ENCODE measurements at places on chromosomes 1 and 21.

GRCh38 chr21:36059823-36060158 is 535 bp downstream of the SETD4 start:
- DNase-seq, result peak; percentile 17

DNA sequence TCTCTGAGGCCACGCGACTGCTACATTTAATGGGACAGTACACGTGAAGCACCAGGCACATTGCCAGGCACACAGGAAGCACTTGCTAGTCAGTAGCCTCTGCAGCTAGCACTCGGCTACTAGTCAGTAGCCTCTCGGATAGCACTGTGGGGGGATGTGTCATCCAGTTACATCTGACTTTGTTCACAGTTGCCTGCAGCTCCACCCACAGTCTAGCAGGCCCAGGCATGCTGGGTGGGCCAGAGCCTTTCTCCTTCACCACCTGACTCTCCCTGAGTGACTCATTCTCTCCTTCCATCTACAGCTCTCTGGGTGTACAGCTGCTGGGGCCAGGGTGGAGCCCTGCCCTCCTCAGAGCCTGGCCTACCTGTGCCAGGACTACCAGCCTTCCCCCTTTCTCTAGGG is 51.5 kb downstream of the PTPRF start:
- DNase-seq, result no peak

DNA sequence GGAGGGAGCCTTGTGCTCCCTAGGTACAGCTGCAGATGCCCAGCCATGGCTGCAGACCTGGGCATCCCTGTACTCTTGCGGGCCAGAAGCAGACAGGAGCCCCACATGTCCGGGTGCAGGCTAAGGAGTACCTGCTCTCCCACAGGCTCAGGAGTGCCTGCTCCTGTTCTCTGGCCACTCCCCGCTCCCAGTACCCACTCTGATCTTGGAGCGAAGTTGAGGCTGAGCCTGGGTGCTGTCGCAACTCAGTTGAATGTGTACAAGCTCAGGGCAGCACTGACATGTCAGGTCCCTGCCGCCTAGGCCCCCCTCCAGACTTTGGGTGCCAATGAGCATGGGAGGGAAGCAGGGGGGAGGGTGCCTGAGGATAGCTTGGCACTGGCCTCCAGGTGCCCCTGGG is 666.9 kb downstream of the PLPP3 start:
- DNase-seq, result no peak

DNA sequence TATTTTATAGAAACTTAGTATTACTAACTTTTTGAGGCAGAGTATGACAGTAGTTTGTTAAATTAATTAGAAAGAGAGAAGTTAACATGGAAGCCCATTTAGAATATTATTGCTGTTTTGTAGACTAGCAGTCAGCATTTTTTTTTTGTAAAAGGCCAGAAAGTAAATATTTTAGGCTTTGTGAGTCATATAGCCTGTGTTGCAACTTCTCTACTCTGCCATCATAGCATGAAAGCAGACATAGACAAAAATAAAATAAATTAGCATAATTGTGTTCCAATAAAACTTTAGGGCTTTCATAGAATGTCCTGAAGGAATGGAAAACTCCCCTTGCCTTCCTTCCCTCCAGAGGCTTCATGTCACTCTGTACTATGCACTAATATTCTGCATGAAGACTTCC is 12.3 kb upstream of the RGS4 start:
- no peak for DNase-seq

GRCh38 chr1:245118806-245119205 is 36.0 kb upstream of the KIF26B start:
- DNase-seq, result no peak

- DNase-seq, result no peak
These were observed 5.3 kb downstream of the SAMD11 start for GRCh38 chr1:928825-929661.

- no peak for DNase-seq
These were observed 219.3 kb downstream of the PLPP3 start for GRCh38 chr1:56360021-56360420.

DNA sequence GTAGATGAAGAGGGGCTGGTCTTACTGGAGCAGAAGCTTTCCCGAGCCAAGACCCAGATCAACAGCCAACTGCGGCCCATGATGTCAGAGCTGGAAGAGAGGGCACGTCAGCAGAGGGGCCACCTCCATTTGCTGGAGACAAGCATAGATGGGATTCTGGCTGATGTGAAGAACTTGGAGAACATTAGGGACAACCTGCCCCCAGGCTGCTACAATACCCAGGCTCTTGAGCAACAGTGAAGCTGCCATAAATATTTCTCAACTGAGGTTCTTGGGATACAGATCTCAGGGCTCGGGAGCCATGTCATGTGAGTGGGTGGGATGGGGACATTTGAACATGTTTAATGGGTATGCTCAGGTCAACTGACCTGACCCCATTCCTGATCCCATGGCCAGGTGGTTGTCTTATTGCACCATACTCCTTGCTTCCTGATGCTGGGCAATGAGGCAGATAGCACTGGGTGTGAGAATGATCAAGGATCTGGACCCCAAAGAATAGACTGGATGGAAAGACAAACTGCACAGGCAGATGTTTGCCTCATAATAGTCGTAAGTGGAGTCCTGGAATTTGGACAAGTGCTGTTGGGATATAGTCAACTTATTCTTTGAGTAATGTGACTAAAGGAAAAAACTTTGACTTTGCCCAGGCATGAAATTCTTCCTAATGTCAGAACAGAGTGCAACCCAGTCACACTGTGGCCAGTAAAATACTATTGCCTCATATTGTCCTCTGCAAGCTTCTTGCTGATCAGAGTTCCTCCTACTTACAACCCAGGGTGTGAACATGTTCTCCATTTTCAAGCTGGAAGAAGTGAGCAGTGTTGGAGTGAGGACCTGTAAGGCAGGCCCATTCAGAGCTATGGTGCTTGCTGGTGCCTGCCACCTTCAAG is 57.3 kb downstream of the LAMC2 start:
- DNase-seq, result no peak

GRCh38 chr1:36706416-36706815 is 223.7 kb upstream of the CSF3R start:
- no peak for DNase-seq

DNA sequence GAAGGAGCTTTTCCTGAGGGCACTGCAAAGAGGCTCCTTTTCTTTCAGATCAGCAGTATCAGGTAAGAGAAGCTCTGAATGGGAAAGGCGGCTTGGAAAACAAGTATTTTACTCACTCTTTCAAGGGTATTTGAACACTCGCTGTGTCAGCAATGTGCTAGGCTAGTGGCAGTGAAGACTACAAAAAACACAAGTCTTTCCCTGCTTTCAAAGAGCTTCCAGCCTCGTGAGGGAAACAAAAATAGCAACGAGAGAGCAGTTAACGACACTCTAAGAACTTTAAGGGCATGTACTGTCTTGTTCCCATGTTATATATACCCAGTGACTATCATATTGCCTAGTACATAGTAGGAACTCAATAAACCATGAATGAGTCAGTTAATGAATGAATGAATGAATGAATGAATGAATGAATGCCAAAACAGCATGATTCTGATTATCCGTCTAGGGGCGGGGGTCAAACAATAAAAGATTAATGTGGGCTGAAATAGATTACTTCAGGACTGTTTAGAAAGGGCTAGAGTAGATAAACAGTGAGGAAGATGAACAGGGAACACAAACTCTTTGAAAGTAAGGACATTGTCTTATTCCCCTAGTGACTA is 14.2 kb upstream of the MCOLN3 start:
- no peak for DNase-seq

DNA sequence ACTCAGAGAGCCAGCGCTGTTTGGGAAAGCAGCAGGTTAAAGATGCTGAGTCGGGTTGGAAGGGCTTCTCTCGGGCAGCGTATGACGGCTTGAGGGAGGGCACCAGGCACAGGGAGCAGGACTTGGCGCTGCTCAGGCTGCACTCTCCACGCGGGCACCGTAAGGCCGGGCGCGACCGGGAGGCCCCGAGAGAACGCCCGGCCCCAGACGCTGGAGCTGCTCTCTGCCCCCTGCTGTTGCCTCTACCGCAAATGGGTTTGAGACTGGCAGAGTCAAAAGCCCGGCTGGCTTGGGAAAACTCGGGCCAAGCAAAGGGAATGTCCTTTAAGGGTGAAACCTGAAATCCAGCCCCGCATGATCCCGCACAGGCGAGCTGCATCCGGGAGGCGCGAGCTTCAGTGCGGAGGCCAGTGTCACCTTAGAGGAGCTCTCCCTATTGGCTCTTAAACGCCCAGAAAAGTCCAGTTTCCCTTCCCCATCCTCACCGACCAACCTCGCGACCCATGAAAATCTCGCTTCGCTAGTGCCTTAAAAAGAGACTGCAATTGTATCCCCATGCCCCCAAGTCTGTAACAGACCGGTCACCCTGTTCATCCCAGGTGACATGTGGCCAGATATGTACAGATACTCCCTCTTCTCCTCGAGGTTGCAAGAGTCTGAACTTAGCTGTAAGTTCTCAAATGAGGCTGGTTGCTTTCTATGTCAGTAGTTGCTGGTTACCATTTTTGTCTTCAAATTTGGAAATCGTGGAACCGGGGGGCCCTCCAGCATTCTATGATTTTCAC is 1.1 kb downstream of the PRRX1 start:
- no peak for DNase-seq

- DNase-seq, result no peak
These were observed 5.9 kb upstream of the SERINC2 start for GRCh38 chr1:31407029-31407626.

GRCh38 chr1:170309389-170310013 is 163.7 kb downstream of the NTMT2 start:
- DNase-seq, result no peak

DNA sequence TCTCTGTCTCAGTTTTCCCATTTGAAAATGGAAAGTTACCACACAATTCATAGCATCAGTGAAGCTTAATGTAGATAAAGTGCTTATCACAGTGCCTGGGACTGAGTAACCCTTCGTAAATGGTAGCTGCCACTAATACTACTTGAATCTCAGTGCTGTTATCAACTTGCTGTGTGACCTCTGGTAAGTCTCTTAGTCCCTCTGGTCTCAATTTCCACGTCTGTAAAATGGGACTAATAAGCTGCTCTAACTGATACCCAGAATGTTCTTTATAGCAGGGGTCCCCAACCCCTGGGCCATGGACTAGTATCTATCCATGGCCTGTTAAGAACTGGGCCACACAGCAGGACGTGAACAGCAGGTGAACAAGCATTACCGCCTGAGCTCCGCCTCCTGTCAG is 7.7 kb downstream of the SERINC2 start:
- no peak for DNase-seq

DNA sequence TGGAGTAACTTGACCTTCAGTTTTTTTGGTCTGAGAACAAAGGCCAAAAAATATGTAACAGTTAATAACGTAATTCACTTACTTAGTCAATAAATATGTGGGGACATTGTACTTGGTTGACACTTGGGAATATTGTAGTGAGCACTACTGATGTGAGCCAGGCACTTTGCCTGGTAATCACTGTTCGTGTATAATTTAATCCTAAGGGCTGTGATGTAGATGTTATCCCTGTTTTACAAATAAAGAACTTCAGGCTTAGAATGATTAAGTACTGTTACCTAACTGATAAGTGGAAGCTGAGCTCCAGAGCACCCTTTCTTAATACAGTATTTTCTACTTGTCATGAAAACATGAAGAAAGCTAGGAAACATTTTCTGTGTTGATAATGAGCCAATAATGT is 28.0 kb downstream of the PTBP2 start:
- DNase-seq, result no peak

DNA sequence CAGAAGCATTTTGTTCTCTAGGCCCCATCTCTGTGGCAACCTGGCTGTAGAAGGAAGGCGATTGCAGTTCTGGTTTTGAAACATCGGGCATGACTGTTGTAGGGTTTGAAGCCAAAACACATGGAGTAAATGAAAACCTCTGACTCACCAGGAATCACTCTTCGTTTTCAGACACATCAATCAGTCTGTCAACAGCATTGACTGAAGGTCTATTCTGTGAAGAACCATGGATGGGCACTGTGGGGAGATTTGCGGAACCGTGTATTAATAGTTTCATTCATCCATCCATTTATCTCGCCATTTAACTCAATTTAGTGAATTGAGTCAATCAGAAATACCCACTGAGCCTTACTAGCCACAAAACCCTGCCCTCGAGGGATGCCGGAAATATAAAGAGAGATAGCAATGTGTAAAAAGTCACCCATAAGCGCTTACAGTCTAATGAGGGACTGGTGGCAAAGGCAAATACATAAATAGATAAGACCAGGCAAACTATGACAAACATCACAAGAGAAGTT is 364.6 kb upstream of the PROX1 start:
- no peak for DNase-seq

DNA sequence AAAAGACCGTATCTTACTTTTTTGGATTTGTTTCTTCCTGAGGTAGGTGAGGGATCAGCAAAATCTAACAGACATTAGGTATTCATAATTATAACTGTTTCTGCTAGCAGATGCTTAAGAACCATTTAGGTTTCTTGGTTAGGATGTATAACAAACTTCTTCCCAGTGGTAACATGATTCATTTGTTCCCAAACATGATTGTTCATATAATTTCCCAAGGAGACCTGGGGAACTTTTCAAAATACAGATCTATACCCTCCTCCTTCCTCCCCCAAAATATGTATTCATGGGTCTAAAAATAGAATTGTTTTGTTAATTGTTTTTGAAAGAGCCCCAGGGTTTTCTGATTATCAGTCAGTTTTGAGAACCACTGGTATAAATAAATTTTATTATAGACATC is 228.2 kb downstream of the COP1 start:
- no peak for DNase-seq

DNA sequence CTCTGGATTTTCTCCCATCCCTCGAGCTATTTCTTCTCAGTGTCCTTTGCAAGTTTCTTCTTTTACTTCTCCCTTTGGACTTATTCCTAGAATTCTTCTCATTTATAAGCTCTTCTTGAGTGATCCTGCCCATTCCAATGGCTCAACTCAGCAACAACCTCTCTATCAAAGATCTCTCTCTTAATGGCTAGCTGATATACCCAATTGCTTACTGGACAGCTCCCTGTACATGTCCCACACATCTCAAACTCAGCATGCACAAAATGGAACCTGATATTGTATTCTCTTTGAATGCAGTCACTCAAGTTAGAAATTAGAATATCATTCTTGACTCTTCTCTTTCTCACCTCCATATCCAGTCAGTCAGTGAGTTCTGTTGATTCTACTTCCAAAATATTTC is 48.6 kb downstream of the SLC25A24 start:
- no peak for DNase-seq

DNA sequence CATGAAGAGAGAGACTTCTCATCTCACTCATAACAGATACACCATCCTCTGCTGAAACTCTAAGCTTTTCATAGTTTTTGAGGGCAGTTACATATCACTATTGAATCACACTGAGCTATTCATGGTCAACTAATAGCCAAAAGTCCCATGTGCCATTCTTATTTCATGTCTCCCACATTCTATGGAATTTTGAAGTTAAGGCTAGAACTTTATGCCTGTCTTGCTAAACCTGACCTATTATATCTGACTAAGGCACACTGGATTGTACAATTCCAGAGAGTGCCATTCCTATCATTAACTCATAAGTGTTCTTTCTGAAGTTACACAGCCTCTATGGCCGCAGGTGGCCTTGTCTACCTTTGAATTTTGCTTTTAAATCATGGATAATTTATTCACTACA is 254.3 kb downstream of the PTPRC start:
- DNase-seq, result no peak

GRCh38 chr1:8813991-8814390 is 3.4 kb downstream of the RERE start:
- DNase-seq, result no peak

- DNase-seq, result no peak
These were observed 215.1 kb downstream of the NCAM2 start for GRCh38 chr21:21213297-21213696.

Data from CD4-positive, alpha-beta T cell treated with Interleukin-15 for 1 hour (primary cell).